ENCODE measurements at places on chromosomes 2 and 18.

- DNase-seq, result no peak
Observed at GRCh38 chr2:133673305-133673905, 105.1 kb upstream of the NCKAP5 start.

DNA sequence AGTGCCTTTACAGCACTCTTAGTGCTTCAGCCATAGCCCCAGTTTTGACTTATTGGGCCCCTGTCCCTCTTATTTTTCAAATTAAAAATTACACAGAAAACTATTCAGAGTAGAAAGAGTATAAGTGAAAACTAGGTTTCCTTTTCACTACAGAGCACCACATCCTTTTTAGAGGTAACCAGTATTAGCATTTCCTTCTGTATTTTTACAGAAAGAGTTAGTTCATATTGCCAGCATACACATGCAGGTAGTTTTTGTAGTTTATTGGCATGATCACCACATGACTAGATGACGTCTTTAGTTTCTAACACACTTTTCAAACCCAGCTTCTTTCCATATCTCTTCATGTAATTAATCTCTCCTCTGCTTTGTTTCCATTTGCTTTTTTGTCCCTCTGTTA lies 66.4 kb downstream of the UBE2E3 start:
- no peak for DNase-seq

- no peak for DNase-seq
Observed at GRCh38 chr2:3581367-3582262, 6.6 kb downstream of the RPS7 start.

GRCh38 chr2:8540552-8541055 lies 141.3 kb upstream of the ID2 start:
- no peak for DNase-seq

GRCh38 chr18:68394705-68395104 lies 320.2 kb downstream of the TMX3 start:
- no peak for DNase-seq

DNA sequence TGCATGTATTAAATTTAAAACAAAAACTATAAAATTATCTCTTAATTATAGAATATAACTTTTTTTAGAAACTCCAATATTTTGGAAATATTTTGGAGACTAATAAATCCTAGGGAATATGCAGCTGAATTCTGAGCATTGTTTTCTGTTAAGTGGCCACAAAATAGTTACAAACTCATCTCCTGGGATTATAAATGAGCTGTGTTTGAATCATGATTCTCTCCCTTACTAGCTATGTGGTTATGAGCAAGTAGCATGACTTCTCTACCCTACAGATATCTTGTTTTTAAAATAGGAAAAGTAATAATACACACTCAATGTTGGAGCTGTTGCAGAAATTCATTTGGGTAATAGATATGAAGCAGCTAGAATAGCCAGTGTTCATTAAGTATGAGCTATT lies 137.9 kb upstream of the ITGA4 start:
- no peak for DNase-seq

DNA sequence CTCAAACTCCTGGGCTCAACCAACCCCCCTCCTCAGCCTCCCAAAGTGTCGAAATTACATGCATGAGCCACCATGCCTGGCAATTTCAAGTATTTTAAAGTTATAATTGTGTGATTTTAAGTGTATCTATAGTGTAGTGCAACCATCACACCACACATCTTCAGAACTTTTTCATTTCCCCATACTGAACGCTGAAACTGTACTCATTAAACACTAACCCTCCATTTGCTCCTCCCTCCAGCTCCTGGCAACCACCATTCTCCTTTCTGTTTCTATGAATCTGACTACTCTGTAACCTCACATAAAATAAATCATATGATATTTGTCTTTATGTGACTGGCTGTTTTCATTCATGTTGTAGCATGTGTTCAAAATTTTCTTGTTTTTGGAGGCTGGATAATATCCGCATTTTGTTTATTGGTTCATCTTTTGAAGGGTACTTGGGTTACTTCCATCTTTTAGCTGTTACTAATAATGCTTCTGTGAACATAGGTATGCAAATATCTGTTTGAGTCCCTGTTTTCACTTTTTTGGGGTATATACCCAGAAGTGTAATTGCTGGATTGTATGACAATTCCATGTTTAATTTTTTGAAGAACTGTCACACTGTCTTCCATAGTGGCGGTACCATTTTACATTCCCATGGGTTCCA lies 188.2 kb downstream of the PLCL1 start:
- DNase-seq, result no peak

GRCh38 chr2:231926180-231926741 lies at the start of gene NPPC:
Gene NPPC (minus strand): TSS chr2:231926396. CDS start chr2:231926249, 147 bp downstream.
- peak; percentile 89 for DNase-seq

- no peak for DNase-seq
Observed at GRCh38 chr2:241033994-241034393, 35.6 kb downstream of the SNED1 start.
